SK-N-SH (cell line): ENCODE measurements at places on chromosomes 7 and 10.

DNA sequence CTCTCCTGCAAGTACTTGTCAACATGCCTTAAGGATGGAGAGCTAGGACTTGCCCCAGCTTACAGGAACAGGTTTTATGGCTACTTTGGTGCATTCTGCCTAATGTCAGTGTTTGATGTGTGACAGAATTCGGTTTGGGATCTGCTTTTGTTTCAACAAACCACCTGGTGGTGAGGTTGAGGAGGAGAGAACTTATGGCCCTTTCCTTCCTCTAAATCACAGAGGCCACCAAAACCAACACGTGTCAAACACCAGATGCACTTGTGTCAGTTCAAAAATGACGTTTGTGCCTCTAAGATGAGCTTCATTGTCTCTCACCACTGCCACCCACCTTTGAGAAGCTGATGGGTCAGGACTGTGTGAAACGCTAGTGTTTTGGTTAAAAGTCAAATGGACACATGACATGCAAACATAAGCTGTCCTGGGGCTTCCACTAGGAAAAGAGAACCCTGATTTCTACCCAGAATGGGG is 83.9 kb downstream of the OSBPL3 start:
- no peak for DNase-seq

- no peak for DNase-seq
These were observed 153.2 kb upstream of the SLC13A1 start for GRCh38 chr7:123352973-123353372.

- no peak for DNase-seq
These were observed 12.7 kb downstream of the ADCY1 start for GRCh38 chr7:45586542-45587520.

DNA sequence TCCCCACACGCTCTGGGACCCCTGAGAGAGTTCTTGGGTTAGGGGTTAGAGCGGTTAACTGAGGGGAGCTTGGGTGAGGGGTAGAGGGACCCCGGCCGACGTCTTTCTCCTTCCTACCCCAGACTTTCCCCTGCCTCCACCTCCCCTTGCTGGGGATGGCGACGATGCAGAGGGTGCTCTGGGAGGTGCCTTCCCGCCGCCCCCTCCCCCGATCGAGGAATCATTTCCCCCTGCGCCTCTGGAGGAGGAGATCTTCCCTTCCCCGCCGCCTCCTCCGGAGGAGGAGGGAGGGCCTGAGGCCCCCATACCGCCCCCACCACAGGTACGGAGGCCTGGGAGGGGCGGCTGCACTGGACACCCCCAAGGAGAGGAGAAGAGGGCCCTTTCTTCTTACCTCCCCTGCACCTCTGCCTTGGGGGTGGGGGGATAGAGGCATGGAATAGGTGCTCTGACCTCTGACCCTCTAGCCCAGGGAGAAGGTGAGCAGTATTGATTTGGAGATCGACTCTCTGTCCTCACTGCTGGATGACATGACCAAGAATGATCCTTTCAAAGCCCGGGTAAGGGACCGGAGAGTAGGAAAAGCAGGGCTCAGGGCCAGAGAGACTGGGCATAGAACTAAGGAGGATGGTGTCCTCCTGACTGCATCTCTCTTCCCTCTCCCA is 1.1 kb downstream of the ZYX start:
- no peak for DNase-seq

DNA sequence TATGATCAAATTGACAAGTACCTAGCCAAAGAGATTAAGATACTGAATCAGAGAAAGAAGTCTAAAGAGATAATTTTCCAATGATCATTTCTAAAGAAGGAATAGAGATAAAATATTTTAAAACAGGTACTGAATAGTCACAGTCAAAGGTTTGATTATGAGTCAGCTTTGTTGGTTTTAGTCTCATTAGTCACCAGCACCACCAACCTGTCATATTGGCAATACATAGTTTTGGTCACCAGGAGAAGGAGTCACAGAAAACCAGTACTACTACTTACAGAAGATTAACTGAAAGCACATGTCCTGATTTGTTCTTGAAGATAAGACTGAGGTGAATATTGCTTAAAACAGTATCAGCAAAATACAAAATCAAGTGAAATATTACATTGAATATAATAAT is 34.6 kb downstream of the ZEB1 start:
- no peak for DNase-seq
